NCI-H1417 (cell line): ENCODE measurements at places on chromosomes 16 and 17.

- no peak for DNase-seq
These were observed 12.9 kb downstream of the MILR1 start for GRCh38 chr17:64461788-64462187.

GRCh38 chr17:48804936-48805411 is 12.1 kb downstream of the TTLL6 start:
- peak; percentile 55 for DNase-seq

- DNase-seq: no peak
These were observed 4.4 kb upstream of the EIF4A3 start for GRCh38 chr17:80151333-80151732.

GRCh38 chr16:68972720-68973119 is 129.4 kb downstream of the TANGO6 start:
- peak; percentile 78 for DNase-seq

GRCh38 chr16:3789375-3790099 is 72.2 kb upstream of the TRAP1 start:
- DNase-seq: no peak

DNA sequence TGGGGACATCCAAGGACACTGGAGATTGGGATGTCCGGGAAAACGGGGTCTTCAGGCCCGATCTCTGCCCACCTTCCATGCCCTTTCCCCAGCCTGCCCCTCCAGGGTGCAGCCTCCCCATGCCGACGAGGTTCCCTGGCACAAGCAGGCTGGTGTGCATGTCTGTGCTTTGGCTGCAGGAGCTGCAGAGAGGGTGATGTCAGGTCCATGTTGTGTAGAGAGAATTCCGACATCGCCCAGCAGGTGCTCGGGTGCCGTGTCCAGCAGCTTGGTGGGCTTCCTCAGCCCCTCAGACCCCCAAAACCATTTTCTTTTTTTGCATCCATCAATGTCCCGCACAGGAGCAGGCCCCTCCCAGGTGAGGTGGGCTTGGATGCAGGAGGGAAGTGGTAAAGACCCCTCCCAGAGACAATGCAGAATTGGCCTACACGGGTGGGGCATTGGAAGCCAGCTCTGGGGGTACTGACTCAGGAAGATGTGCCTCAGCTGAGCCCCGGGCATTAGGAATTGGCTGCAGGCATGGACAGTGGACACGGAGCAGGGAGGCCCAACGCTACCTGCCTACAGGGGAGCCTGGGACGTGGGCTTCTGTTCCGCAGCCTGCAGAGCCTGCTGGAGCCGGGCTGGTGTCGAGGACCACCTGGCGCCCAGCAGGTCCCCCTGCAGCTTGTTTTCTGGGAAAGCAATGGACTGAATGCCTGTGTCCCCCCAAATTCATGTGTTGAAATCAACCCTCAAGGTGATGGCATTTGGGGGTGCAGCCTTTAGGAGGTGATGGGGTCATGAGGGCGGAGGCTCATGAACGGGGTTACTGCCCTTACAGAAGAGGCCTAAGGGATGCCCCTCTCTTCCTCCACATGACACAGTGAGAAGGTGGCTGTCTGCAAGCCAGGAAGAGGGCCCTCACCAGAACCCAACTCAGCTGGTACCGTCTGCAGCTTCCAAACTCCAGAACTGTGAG is 97.5 kb downstream of the METRNL start:
- no peak for DNase-seq

DNA sequence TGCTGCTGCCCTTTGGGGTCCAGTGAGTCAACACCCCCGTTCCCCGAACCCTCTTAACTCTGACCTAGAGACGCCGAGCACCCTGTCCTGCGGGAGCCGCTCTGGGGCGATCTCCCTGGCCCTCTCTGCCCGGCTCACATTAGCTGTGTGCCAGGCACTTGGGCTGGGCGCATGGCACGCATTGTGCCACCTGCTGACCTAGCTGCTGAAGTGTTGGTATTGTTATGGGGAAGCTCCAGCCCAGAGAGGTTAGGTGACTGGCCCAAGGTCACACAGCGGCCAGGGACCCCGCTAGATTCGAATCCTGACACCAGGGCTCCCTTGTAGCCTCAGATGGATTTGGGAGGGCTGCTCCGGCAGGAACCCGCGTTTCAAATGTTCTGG is 1.1 kb downstream of the HSD17B1 start:
- no peak for DNase-seq
